Peyer's patch (tissue), 4 donors: ENCODE measurements at places on chromosomes 7 and 10.
A peak's percentile ranks its signal among the peaks of the same experiment; 100 is the strongest.

DNA sequence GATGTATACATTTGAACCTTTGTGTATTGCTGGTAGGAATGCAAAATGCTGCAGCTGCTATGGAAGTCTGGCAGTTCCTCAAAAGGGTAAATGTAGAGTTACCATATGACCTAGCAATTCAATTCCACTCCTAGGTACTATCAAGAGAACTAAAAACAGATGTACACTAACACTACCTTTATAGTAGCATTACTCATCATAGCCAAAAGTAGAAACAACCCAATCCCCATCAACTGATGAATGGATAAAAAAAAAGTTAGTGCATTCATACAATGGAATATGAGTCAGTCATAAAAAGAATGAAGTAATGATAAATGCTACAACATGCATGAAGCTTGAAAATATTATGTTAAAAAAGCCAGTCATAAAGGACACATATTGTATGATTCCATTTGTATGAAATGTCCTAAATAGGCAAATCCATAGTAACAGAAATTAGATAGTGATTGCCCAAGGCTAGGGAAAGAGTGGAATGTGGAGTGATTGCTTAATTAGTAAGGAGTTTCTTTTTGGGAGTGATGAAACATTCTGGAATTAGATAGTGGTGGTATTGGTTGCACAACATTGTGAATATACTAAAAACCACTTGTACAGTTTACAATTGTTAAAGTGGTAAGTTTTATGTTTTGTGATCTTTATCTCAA, 96.4 kb upstream of the AOAH start:
- DNase-seq, result no peak

GRCh38 chr7:22851145-22851544, 28.5 kb upstream of the TOMM7 start:
- DNase-seq, result no peak

DNA sequence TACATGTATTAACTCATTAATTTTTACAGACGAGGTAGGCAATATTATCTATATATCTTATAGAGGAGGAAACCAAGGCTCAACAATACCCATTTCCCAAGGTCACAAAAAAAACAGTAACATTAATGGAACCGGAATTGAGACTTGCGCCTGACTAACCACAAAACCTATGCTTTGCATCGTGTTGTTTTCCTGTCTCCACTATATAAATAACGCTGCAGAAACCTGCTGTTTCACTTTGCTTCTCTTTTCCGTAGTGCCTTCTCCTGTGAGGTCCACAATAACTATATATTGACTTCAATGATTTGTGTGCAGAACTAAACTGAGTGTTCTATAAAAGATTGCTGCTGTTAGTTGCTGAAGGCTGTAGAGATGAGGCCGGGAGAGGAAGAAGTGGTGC, 97.7 kb upstream of the RPA3 start:
- DNase-seq, result no peak

DNA sequence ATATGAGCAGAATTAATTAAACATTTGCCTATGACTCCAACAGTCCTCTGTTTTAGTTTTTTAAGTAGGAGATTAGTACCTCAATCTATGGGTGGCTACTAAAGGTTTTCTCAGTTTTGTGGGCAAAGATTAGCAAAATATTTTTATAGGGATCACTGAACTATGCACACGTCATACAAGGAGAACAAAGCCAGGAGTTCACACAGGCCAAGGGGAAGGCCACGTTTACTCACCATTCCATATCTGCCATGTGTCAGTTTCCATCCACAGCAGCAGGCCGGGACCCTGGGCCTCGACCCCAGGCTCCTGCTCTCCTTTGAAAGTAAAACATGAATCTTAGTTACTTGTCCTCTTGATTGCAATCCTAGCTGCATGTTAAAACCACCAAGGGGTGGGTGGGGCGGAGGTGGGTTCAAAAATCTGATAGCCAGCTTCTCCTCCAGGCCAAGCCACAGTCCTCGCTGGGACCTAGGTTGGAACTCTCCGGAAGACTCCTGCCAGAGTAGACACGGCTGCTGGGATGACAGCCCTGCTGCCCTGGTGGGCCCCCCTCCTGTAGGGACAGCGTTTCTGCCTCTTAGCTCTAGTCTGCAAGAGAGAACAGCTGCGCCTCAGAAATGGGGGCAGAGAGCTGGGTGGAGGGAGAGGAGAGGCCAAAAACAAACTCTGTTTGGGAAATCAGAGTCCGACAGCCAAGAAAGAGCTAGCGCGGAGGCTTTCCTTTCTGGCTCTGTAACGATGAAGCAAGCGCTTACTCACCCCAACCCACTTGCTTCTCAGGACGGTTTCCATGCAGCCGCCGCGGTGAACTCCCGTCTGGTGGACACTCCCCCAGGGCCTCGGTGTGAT, 35.6 kb downstream of the PITRM1 start:
- DNase-seq, result no peak

DNA sequence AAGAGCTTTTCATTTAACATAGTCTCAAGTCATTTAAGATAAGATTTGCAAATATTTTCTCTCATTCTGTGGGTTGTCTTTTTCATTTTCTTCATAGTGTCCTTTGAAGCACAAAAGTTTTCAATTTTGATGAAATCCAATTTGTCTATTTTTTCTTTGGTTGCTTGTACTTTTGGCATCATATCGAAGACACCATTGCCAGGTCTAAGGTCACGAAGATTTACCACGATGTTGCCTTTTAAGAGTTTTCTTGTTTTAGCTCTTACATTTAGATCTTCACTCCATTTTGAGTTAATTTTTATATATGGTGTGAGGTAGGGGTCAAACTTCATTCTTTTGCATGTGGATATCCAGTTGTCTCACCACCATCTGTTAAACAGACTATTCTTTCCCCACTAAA, 34.7 kb downstream of the TMEM270 start:
- DNase-seq, result no peak

DNA sequence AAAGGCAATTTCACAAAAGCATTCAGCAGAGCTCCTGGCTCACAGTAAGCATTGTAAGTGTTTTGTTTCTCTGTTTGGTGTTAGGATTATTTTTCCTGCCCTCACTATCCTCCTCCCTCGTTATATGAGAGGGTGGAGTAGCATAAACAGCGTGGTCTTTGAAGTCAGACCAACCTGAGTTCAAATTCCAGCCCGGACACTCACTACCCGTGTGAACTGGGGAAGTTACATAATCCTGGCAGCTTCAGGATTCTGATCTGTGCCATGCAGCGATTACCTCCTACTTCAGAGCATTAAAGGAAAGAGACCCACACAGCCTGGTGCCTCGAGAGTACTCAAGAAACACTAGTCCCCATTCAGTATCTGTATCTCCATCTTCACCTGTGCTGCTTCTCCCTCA, 386.5 kb downstream of the INHBA start:
- no peak for DNase-seq

- peak; percentile 75 for DNase-seq
Measured at GRCh38 chr7:50307368-50308032, 3.0 kb downstream of the IKZF1 start.

GRCh38 chr10:124706462-124707143, 37.6 kb downstream of the FAM53B start:
- DNase-seq, result no peak

- no peak for DNase-seq
Measured at GRCh38 chr10:76733441-76733936, 904.1 kb downstream of the KCNMA1 start.

DNA sequence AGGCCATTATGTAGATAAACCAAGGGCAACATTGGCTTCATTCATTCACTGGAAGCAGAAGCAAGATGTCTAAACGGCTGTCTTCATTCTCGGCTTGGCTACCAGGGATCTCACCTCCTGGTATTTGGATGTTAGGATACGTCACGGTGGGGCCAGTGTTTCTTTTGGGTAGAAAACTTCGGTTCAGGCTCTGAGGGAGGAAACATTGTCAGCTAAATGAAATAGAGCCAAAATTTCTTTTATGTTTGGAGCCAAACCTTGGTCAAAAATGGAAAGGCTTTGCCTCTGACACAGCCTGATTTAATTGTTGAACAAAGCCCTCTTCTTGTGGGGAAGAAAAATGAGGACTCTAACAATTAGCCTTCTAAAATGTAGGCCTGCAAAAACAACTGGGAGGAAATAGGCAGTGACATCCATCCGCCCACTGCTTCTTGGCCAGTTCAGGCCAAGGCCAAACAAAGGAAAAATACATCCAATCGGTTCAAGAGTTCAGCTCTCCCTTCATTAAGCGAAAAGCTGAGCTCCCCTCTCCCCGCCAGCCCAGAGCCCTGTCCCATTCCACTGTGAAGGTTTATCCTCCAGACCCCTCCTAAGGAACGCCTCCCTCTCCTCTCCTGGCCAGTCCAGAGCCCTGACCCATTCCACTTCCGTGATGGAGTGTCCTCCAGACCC, 44.4 kb downstream of the PFKFB3 start:
- no peak for DNase-seq

- no peak for DNase-seq
Measured at GRCh38 chr7:31133497-31133896, 81.4 kb downstream of the ADCYAP1R1 start.

GRCh38 chr10:105634281-105634680, 993.2 kb downstream of the SORCS3 start:
- no peak for DNase-seq

GRCh38 chr10:49429458-49429857, 33.6 kb upstream of the DRGX start:
- no peak for DNase-seq

- no peak for DNase-seq
Measured at GRCh38 chr10:132404169-132404880, 7.3 kb downstream of the PWWP2B start.

- DNase-seq, result no peak
Measured at GRCh38 chr7:22578007-22578733, 78.2 kb upstream of the STEAP1B start.

GRCh38 chr7:6637544-6638229, 569 bp downstream of the ZNF316 start:
- no peak for DNase-seq

DNA sequence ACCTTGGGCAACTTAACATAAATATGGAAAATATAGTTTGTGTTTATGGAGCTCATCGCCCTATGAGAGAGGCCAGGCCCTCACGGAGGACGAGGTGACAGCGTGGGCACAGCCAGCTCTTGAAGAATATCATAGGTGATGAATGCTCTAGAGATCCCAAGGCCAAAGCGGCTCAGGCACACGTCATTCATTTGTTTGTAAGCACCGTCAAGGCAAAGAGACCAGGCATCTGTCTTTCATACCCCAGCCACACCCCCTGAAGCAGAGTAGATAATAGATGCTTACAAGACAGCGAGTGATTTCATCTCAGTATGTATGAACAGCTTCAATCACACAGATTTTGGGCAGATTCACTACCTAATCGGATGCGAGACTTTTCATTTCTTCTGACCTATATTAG, 242.1 kb upstream of the C7orf33 start:
- DNase-seq, result no peak

- DNase-seq, result no peak
Measured at GRCh38 chr7:144866189-144866588, 30.3 kb upstream of the TPK1 start.

DNA sequence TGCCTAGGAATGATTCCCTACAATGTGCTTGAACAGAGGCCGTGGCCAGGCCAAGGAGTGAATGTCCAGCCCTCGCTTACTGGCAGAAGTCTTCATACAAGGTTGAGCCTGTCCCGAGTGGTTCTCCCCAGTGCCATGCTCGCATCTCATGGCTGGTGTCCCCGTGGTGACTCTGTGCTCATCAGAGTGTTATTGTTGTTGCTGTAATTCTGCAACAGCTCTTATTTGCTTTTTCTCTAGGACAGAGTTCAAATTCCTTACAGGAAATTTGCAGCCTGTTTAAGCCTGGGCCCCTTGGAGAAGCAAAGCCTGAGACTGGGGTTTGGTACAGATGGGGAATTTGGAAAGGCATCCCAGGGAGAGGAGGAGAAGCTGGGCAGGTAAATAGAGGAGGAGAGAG, 157.7 kb upstream of the PRR15 start:
- DNase-seq, result no peak

DNA sequence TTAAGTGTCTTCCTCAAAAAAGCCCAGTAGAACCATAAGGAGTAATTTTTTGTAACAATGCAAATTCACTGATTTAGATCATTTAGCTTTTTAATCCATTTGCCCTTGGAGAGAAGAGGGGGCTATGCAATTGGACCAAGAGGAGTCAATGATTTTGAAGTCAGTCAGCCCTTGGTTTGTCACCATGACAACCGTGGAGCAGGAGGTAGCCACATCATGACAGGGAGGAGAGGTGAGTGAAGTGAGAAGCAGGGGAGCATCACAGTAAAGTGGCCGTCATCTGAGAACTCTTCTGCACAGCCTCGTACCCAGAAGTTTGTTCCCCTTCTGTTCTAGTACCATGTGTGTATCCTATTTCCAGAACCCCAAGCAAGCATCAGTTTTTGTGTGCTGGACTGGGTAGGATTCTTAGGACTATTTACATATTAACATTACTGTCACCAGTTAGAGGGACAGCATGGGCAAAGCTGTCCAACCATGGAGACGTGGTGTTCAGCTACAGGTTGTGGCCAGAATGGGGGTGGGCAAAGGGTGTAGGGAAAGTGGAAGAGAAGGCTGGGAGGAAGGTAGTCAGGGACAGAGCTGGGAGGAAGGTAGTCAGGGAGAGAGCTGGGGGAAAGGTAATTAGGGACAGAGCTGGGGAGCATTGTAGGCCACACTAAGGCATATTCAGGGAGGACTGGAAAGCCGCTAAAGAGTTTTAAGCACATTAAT, 13.1 kb downstream of the UBE3C start:
- no peak for DNase-seq
